ENCODE measurements at places on chromosomes 1 and 21.

DNA sequence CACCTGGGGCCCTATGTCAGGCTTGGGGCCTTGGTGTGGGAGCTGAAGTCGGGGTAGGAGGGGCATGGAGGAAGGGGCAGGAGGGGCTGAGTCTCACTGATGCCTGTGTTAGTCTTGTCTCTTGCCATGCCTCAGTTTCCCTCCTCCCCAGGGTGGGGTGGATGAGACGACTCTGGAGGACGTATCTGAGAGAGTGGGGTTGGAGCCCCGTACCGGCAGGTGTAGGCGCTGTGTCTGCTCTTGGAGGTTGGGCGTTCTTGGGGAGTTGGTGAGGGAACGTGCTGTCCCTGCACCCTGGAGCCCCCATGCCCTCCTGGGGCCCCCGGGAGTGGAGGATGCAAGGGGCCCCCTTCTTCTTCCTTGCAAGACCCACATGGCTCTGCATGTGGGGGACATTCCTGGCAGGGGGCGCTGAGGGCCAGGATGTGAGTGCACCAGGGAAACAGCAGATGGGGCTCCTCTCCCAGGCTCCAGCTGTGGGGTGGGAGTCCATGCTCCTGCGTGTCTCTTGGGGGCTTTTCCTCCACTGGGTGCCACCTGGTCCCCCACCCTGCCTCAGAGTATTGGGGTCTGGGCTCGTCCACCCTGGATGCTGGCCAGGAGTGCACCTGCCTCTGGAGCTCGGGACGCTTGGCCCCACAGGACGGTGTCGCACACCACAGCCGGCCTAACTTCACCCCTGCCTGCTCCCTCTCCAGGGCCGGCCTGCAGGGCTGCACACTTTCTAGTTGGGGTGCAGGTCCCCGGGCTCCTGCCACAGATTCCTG, 1.4 kb upstream of the TNFRSF14 start:
- DNase-seq: no peak

GRCh38 chr1:65872301-65872700, 79.6 kb downstream of the PDE4B start:
- no peak for DNase-seq

DNA sequence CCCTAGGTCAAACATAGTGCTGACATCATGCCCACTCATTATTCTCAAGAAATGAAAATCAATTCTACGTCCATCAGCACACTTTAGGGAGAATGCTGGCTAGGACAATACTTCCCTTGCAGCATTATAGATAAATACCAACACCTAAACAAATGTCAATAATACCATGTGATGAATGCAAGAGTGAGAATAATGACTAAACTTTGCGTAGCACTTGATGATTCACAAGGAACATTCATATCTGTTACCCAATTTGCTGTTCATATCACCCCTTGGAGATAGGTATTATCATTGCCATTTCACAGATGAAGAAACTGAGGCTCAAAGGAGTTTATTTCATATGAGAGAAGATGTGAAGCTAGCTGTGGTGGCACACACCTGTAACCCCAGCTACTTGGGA, 24.8 kb upstream of the EPS15 start:
- DNase-seq: no peak

GRCh38 chr1:184289825-184290550, 96.8 kb upstream of the C1orf21 start:
- no peak for DNase-seq

DNA sequence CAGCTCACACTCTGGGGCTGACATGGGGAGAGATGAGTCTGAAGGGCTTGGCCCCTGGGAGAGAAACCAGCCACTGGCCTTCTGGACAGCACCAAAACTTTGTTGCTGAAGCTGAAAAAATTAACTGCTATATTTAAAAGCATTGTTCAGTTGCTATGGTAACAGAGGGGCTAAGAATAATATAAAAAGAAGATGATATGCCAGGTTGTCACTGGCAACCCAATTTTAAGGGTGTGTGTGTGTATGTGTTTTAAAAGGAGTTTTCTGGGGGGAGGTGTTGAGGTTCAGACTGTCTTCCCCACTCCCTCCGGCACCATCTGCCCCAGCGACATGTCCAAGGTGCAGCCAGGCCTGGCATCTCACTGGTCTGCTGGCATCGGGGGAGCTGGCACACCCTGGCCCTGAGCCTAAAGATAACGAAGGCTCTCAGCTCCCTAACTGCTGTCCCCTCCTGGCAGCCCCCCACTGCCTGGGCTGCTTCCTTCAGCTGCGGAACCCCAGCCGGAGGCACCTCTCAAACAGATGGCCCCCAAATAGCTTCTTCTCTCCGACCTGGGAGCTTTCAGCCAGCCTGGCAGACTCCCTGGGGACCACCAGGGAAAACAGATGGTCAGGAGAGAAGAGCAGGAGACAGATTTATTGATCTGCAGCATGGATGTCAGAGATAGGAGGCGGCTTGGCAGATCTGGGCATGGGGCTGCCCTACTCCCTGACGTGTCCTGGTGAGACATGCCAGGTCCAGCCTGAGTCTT, 203.9 kb downstream of the HIVEP3 start:
- no peak for DNase-seq

DNA sequence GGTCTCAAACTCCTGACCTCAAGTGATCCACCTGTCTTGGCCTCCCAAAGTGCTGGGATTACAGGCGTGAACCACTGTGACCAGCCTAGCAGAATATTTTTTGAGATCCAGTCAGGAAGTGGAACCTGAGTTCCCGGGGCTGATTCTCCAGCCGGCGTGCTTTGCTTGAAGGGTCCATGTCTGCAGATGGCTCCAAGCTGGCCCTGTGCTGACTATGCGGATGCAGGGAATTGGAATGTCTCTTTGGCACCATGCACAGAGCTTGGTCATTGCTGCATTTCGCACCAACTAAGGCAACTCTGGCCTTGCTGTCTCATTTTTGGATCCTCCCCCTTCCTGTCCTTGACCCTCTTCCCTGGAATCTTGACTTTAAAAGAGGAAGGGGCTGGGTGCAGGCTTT, 28.1 kb downstream of the ARHGEF10L start:
- peak; percentile 20 for DNase-seq

GRCh38 chr21:43266534-43266933, 97.7 kb downstream of the CRYAA start:
- DNase-seq: no peak

GRCh38 chr1:87219626-87220025, 109.1 kb upstream of the LMO4 start:
- no peak for DNase-seq

- DNase-seq: no peak
Measured at GRCh38 chr1:111739925-111740765, 950 bp upstream of the INKA2 start.

DNA sequence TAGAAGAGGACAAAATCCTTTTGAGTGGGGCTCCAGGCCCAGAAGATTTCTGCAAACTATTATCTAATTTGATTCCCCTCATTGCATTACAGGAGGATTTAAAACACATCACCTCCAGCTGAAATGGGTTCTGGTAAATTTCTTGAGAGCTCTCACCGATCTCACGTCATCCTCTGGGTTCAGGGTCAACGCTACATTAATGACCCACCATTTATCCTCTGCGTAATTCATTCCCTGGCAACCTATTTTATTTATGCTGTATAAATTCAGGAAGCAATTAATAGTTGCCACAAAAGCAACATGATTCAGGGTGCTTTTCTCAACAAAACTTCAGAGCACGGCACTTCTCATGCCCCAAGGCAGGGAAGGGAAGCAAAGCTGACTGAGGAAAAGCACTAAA, 38.9 kb downstream of the LMX1A start:
- DNase-seq: no peak

DNA sequence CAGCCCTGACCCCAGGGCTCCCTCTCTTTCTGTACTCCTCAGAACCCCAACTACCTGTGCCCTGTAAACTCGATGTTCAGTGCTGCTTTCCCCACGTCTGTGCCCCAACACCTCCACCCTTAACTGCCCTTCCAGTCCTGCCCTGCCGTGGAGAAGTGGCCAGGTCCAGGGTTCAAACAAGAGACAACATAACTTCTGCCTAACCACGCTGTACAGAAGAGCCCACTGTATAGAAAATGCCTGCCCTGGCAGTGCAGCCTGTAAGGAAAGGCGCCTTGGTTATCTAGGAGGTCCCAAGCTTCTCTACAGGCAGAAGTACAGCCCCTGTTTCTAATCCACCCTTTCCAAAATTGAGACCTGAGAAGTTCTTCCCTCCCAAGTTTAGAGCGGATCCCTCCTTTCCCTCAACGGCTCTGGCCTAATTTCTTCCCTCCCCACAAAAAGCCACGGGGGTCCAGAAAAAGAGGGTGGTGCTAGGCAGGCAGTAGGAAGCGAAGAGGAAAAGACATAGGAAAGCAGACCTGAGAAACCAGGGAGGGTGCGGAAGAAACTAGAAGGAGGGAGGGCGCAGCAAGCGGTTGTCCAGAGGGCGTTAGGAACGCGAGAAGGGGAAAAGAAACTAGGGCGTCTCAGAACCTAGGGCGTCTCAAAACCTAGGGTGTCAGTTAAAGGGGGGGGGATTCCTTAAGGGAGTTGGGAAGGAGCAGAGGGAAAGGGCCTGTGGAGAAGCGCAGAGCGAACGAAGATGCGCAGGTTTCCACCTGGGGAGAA, 3.2 kb downstream of the DMRTA2 start:
- no peak for DNase-seq

GRCh38 chr1:71572038-71572437, 491.2 kb upstream of the ZRANB2 start:
- no peak for DNase-seq
